ENCODE measurements at places on chromosomes 2 and 18.

DNA sequence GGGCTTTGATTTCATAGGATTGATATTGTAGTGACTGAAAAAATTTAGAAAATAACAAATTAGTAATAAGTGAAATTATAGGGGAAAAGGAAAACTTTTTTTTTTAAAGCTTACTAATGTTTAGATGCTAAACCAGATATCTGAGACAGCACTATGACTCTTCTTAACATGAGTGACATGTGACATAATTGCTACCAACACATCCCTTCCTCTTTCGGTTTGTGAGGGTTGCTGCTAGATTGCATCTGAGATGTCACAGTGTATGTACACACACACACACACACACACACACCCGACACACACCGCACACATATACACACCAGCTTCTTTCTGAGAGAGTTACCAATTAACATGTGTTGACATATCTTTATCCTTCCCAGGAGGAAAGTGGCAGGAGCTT is 18.0 kb downstream of the RAPGEF4 start:
- no peak for DNase-seq

- DNase-seq = no peak
Measured at GRCh38 chr2:98519156-98519555, 74.5 kb downstream of the INPP4A start.

GRCh38 chr2:120323214-120323613 is 22.7 kb upstream of the INHBB start:
- DNase-seq = no peak

- DNase-seq = no peak
Measured at GRCh38 chr2:41149054-41149453, 697.2 kb upstream of the SLC8A1 start.

- DNase-seq = no peak
Measured at GRCh38 chr2:161425728-161426454, 9.8 kb downstream of the TBR1 start.

DNA sequence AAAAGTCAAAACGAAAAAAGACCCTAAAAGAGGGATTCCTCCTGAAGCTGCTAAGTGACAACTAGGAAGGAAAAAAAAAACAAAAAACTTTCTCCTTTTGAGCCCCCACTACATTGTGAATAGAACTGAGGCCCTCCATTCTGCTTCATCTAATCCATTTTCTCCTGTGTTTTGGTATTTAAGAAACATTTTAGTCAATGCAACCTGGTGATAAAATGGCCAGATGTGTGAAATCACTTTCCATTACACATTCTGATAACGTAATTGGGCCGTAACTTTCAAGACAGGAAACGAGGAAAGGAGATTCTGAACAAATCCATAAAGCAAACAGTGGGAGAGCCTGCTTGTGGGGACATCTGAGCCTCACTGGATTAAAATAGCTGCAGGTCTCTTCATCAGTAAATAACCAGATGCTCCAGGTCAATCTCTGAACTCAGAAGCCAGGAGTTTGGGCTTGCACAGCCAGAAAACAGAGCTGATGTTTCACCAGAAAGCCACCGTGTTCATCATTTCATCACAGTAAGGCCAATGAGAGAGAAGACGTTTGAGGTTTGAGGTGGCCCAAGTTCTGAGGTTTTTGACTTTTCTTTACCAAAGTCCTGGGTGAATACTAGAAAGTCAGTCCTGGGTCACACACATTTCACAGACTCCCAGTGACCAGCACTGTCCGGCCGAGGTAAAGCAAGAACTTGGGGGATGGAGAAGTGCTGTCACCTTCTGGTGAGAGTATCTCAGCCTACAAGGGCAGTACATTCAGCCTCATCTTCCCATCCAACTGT is 47.8 kb downstream of the TGFA start:
- no peak for DNase-seq

GRCh38 chr18:46314011-46314410 is 209.8 kb downstream of the HAUS1 start:
- DNase-seq = no peak

DNA sequence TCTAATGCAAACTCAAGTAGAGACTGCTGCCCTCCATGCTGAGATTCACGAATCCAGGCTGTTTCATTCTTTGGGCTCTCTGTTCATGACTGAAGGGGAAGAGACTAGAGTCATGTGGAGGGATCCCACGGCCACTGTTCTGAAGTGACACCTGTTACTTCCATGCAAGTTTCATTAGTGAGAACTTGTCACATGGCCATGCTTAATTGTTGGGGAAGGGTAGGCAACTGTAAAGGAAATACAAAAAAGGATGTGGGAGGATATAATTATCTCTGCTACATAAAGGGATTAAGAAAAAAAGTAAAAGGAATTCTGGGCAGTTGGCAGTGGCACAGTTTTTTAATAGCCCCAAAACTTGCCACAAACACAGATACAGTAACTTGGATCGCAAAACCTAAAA is 28.0 kb upstream of the PSME4 start:
- DNase-seq = no peak

GRCh38 chr2:238077292-238077691 is 16.5 kb downstream of the SCLY start:
- no peak for DNase-seq

- DNase-seq = no peak
Measured at GRCh38 chr2:212727751-212728150, 189.1 kb upstream of the ERBB4 start.

DNA sequence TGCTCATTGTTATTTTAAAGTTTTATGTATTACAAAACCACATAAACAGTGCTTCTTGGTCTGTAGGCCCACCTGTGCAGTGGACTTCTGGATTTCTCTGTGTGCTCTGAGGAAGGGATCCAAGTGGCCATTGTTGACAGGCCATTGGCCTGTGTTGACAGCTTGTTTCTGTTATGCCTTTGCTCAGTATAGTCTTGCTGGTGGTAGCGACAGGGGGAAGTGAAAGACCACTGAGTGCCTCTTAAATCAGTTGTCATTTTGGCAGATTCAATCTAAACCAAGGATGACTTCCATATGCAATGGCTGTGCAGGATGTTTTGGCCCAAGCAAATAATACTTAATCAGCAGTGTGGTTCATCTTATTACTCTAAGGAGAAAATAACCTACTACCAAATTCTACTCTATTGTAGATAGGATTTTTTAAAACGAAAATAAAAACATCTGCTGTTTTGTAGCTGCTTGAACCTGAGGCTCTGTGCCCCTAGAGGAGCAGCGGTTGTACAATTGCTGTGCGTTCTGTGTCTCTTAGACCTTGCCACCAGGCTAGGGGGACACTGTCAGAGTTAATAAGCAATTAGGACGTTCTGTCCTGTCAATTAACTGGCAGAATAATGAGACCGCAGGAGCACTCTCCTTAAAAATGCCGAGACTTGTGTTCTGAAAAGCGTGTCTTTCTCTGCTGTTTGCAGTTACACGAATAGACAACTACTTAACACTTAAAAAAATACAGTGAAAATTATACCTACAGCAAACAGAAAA is 108.2 kb downstream of the RHBDD1 start:
- no peak for DNase-seq

DNA sequence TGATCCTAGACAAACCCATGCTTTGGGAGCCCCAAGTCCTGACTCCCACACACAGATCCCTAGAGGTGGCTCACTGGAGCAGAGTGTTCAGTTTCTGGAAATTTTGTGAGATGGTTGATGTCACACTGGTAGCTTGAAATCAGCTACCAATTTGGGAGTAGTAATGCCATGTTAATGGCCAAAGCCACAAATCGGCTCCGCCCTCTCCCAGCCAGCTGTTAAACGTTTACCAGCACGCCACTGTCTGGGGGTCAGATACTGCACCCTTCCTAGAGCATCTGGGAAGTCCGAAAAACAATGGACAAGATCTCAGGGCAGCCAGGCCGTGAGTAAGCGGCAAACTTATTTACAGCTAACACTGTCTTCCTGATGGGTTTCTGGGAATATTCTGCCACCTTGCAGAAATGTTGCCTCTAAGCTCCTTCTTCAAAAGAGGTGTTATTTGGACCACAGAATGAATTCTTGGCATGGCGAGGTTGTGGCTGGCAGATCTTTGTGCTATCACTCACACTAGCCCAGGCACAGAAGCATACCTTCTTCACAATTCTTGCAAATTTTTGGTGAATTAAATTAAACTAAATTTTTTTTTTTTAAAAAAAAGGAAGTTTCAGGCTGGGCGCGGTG is 60.2 kb upstream of the FZD7 start:
- DNase-seq = no peak

DNA sequence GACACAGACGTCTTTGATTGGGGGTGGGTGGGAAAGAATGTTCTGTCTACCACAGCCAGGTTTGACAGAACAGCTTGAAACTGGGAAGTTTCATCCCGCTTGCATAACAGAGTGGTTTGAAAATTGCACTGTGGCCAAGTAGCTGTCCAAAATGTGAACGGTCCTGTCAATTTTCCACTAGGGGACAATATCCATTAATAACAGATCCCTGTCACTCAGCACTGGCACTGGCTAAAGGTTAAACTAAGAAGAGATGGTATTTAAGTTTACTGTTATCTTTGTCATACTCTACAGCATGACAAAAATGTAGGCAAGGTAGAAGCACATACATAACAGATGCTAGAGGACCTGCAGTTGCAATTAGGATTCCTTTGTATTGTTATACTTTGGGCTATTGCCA is 55.6 kb upstream of the ACMSD start:
- no peak for DNase-seq

DNA sequence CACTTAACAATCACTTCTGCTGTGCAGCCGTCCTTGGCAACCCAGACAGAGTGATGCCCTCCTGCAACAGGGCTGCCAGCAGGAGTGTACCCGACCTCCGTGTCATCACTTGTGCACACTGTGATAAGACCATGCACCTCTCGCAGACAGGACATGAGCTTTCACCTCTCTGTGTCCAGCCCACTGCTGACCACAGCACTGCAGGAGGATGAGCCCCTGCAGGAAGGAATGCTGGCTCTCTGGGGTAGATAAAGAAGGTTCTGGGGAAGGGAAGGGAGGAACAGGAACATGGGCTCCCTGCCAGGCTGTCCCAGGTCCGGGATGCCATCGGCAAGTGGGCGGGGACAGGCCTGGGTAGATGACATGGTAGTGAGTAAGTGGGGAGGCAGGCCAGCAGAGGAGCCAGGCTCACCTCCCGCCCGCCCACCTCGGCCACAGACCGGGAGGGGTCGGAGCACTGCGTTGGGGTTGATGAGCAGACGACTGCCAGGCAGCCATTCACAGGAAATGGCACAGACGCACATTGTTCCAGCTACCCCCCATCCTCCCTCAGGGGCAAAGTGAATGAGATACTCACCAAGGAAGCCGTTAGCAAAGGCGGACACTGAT is 18.6 kb upstream of the COL6A3 start:
- no peak for DNase-seq

DNA sequence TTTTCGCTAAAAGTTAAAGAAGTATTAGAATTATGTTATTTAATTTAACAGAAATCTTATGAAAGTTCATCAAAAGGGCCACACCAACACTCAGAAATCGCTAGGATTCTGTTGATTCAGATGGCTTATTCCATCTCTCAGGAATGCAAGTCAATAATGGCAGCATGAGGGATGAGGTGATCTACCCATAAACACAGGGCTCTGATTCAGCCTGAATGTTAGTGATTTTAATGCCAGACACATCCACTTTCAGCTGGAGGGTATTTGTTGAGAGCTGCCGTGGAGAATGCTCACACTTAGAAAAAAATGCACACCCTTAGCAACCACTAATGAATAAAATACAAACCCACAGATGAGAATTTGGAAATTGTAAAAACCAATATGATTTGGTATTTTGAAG is 173.3 kb upstream of the ERBB4 start:
- DNase-seq = no peak

- no peak for DNase-seq
Measured at GRCh38 chr2:182605166-182605565, 110.9 kb upstream of the DNAJC10 start.

GRCh38 chr2:108323619-108324018 is 34.9 kb downstream of the SULT1C2 start:
- no peak for DNase-seq

DNA sequence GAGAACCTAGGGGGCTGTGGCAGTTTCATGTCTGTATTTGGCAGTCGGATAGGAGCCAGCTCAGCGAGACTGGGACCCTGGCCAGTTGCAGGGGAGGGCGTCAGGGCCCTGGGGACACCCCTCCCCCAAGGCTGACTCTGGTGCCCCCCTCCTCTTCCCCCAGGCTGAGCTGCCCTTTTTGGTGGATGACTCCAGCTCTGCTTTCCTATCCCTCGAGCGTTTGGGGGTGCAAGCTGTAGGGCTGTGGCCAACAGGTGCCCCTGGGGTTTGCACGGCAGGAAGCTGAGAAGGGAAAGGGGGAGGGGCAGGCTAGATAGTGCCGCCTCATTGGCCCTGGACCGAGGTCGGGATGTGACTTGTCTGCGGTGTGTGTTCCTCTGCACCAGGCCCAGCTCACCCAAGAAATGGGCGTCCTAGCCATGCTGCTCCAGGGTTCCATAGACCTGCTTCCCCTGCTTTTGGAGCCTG is 26.4 kb downstream of the SPEG start:
- no peak for DNase-seq

DNA sequence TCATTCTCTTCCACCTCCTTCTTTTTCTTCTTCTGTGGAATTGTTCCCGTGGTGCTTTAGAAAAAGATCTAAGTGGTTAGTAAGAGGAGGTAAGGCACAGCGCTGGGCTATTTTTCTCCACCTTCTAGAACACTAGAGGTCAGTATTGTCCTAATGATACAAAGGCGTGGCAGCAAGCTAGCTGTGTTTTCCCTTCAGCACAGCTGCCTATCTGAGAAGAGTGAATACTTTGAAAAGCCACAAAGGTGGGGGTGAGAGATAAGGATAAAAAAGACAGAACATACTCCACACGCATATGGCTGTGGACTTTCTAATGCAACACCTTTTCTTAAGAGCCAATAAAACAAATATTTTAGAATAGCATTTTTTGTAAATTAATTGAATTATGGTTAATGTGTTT is 2.1 kb downstream of the CNTNAP5 start:
- DNase-seq = peak; percentile 57

GRCh38 chr2:86123328-86123925 is 17.4 kb downstream of the PTCD3 start:
- DNase-seq = no peak

- no peak for DNase-seq
Measured at GRCh38 chr2:7795778-7796563, 878.8 kb downstream of the RNF144A start.

DNA sequence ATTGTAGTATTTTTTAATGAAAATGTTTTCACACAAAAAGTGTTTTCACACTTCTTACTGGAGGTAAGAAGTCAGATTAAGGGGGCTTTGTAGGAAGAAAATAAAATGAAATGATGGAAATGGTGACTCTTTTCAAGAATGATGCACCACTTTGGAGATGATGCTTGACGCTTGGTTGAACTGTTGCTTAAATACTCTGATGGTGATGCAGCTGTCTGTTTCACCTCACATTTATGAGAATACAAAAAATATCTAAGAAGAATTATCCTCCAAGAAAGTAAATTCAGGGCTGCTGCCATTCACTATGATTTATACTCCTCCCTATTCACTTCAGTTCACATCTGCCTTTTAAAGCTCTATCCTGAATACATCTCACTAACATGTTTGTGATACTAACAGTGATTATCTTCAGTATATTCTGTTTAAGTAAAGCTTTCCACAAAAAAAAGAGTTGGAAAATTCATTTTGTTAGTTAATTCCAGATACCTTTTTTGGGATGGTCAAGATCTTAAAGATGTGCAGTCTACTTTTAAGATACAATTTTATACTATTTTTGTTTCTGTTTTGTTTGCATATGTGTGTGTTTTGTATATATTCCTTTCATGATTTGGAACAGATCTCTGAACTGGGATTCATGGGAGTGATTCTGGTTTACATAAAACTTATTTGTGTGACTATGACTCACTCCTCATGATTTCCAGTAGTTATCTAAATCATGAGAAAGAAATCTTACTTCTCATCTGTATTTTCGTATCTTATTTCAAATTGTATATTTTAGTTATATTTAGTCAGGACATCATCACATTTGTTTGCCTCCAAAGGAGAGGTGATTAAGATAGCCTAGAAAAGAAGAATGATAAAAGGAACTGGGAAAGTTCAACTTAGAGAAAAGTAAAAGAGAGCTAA is 53.1 kb downstream of the SLC39A10 start:
- no peak for DNase-seq
